Stimulated activated CD8-positive, alpha-beta memory T cell treated with anti-CD3 and anti-CD28 coated beads, Interleukin-2, amount 100 ng/mL, for 1 hour (primary cell): ENCODE measurements at places on chromosomes 2 and 18.

DNA sequence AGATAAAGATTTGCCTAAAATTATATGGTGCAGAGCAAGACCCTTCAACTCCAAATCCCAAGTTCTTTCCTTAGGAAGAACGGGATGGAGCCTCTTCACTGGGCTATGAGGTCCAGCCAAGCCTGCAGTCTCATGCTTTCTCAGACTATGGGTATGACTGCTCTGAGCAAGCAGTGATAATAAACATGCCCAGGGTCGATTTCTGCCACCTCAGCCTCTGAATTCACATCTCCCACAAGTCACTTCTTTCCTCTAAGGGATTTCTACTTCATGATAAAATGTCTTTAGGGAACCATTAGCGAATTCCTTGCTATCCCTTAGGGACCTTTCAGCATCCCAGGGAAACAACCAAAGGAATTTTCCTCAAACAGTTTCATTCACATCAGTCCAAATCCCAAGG lies 94.8 kb downstream of the GFPT1 start:
- no peak for DNase-seq

DNA sequence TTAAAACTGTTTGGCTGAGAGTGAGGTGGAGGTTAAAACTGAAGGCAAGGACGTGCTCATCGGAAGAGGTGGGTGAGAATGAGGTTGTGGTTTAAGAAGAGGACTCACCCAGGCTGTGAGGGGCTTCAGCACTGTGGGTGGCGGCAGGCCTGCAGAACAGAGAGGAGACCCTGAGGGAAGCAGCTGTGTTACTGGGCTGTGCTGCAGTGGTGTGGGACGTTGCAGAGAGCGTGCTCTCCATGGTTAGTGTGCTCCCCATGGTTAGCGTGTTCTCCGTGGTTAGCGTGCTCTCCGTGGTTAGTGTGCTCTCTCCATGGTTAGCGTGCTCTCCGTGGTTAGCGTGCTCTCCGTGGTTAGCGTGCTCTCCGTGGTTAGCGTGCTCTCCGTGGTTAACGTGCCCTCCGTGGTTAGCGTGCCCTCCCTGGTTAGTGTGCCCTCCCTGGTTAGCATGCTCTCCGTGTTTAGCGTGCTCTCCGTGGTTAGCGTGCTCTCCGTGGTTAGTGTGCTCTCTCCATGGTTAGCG lies 68.5 kb upstream of the NFATC1 start:
- DNase-seq, result no peak

- no peak for DNase-seq
These were observed 34.1 kb downstream of the STK17B start for GRCh38 chr2:196137271-196137670.

DNA sequence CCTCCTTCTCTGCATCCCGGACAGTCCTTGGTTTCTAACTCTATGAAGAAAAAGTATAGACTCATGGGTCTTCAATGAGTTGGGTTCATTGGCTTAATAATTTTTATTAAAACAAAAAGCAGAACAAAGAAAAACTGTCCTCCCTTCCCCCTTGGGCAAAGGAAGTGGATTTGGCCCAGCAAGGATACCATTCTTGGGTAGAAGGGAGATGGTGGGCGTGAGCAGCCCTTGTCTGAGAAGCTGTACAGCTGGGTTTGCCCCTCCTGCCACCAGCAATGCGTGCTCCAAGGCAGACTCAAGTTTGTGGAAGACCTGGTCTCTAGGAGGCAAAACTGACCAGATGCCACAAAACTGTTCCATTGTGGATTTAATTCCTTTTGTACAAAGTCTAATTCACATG lies 12.7 kb downstream of the PCARE start:
- no peak for DNase-seq

GRCh38 chr2:58357521-58357920 lies 116.4 kb upstream of the FANCL start:
- no peak for DNase-seq

GRCh38 chr2:132477962-132478361 lies 61.4 kb downstream of the GPR39 start:
- DNase-seq, result no peak

GRCh38 chr2:6545795-6546194 lies 319.9 kb downstream of the CMPK2 start:
- no peak for DNase-seq

DNA sequence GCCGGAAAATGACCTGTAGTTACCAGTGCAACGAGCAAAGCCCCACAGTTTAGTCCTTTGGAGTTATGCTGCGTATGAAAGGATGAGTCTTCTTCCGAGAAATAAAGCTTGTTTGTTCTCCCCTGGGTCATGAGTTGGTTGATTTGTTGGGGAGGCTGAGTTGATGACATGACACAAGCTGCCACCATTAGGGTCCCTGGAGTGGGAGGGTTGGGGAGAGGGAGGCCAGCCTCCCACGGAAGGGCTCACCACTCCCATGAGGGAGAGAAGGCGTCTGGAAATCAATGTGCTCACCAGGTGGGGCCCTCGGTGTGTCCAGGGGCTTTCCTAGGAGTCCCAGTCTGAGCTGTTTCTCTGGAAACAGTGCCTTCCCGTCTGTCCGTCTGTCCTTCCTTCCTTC lies 7.4 kb upstream of the DGKD start:
- DNase-seq, result no peak

DNA sequence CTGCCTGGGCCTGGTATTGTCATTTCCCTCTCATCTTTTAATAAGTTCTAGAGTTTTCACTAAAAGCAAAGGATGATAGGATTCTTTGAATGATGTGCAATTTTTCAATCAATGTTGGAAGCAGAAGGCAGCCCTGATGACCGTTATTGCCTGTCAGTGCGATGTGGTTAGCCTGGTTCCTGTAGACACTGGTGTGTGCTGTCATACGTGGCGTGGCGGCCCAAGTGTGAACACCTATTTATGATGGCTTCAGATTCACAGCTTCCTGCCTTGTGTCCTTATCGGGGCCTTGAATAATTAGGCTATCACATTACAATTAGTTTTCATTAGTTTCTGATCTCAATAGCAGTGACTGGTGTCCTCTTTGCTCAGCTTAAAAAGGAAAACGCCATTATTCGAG lies 218.5 kb downstream of the TPGS2 start:
- no peak for DNase-seq

GRCh38 chr18:57220480-57220879 lies 73.6 kb downstream of the BOD1L2 start:
- DNase-seq, result no peak

- DNase-seq, result no peak
These were observed 237.1 kb upstream of the POU3F3 start for GRCh38 chr2:104616856-104617255.

DNA sequence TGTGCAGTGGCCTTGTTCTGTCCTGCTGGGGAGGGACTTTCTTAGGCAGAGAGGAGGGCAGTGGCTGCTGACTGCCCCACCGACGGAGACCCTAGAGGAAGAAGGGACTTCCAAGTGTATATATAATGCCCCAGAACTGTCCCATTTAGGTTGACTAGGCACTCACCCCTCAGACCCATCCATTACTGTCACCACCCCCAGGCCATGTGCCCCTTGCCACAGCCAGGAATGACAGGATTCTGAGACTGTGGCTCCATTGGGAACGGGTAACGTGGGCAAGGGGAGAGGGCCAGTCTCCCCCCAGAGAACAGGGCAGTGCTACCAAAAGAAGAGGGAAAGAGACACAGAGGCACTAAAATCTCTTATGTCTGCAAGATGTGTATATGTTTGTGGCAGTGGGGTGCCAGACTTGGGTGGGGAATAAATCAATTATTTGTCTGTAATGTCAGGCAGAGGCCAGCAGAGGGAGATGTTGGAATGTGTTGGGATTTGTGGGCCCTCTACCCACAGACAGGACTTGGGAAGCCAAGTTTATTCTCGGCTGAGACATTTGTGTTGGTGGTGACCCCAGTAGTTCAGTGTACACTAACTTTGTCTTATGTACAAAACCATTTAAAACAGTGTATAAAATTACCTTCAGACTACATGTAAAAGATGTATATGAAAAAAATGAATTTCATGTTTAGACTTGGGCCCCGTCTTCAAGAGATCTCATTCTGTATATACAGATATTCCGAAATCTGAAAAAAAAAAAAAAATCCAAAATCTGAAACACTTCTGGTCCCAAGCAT lies 24.0 kb upstream of the TMEM37 start:
- DNase-seq, result no peak

GRCh38 chr2:151644580-151644979 lies 89.7 kb downstream of the NEB start:
- DNase-seq, result no peak

DNA sequence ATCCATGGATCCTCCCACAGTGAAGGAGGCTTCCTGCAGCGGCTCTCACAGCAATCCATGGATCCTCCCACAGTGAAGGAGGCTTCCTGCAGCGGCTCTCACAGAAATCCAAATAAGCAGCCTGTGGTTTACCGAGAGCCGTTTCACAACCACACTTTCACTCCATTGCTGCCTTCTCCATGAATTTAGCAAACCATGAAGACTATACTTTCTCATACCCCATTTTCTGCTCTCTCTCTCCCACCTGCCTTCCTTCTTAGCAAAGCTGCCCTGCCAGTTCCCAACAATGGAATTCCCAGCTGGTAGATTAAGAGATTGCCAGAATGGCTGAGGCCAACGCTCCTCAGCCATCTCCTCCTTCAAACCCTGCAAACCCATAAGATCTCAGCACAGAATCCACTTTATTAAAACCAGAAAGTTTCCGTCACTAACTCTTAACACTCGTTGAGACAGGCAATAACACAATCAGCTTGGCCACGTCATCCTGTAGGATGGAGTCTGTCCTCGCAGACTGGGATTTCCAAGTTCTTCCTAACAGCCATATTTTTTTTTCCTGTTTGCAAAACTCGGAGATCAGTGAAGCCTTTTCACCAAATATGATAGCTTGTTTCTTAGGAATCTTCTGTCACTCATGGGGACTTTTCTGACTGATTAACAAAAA lies 162.2 kb downstream of the PXDN start:
- no peak for DNase-seq

DNA sequence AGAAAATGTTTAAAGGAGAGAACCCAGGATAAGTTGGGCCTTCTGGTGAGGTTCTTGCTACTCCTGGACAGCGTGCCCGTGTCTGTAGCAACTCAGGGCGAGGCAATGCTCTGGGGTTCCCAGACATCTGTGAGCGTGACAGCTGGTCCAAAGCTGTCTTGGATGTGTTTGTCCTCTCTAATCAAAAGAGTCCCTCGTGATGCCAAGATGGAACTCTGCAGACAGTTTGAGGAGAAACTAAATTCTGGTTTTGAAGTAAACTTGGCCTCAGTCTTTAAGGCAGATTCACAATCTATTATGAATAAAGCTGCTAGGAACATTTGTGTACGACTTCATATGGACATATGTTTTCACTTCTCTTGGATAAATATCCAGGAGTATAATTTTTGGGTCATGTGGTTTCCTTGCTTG lies 47.3 kb downstream of the TMEM17 start:
- DNase-seq, result no peak

GRCh38 chr2:1717113-1717512 lies 27.2 kb downstream of the PXDN start:
- DNase-seq, result no peak

- DNase-seq, result no peak
These were observed 26.5 kb upstream of the KLF11 start for GRCh38 chr2:10016802-10017258.

DNA sequence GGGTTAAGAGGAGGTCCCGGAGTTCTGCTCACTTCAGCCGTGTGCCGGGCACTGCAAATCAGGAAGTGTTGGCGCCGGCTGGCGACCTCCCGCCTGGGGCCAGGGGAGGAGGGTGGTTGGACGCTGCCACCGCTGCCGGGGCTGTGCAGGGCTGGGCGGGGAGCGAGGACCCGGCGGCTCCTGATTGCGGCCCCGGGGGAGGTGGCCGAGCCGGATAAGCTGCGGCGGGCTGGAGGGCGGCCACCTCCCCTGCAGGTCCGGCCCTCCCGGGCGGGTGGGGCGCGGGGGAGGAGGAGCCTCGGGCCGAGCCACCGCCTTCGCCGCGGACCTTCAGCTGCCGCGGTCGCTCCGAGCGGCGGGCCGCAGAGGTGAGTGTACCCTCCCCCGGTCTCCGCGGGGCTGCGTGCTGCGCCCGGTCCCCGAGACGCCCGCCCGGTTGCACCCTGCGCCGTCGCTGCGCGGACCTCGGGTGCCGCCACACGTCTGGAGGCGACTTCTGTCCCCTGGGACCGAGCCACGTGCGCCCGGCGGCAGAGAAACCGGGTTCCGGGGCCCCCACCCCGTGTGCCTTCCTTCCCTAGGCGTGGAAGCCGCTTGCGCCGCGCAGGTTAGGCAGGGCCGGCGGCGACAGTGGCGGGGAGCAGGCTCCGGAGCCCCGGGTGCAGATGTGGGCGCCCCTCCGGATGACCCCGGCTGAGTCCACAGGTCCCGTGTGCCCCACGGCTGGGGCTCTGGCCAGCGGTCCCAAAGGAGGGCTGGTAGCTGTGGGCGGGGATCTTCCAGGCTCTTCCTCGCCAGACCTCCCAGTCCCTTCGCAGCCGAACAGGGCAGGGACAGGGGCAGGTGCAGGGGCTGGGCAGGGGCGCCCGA lies at the start of gene STEAP3:
Gene STEAP3, plus strand, starts transcription at position 314 of the 870 bp plus-strand sequence. CDS start 7,179 bp downstream, outside the sequence.
- no peak for DNase-seq

DNA sequence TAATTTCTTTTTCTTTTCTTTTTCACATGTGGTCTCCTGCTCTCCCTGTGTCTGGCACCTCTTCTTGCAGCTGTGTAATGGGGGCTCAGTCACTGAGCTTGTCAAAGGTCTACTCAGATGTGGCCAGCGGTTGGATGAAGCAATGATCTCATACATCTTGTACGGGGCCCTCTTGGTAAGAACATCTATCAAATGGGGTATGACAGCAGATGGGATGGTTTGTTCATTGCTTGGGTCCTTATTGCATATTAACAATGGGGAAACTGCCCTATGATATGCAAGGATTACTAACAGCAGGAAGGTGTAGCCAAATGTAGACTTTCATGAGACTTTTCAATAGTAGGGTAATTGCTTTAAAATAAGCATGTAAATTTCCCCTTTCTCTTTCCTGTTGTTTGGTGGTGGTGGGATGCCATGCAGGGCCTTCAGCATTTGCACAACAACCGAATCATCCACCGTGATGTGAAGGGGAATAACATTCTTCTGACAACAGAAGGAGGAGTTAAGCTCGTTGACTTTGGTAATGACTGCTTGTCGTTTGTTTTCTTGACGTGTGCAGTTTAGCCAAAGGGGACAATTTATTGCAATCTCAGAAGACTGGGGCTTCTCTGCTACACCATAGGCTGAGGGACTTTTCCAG lies 36.5 kb downstream of the MYO3B start:
- no peak for DNase-seq

GRCh38 chr2:96710985-96711384 lies 28.9 kb downstream of the LMAN2L start:
- no peak for DNase-seq

- no peak for DNase-seq
These were observed 60.7 kb downstream of the CXCR4 start for GRCh38 chr2:136057023-136057801.

DNA sequence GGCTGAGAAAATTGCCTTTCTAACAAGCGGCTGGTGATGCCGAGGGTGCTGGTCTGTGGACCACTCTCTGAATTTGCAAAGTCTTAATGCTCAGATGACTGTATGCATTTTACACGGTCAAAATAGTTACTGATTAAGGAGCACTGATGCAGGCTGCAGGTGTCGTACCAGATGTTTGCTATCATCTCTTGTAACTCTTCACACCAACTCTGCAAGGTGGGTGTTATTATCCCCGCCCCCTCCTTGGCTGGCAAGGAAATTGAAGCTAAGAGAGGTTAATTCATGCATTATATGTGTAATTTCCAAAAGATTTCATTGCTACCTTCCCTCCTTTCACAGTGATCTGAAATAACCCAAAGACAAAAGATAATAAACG lies 13.0 kb upstream of the LBH start:
- DNase-seq, result no peak

GRCh38 chr18:36350839-36351469 lies 53.4 kb downstream of the FHOD3 start:
- no peak for DNase-seq
